ENCODE measurements at places on chromosomes 16 and 17.

GRCh38 chr16:67000384-67001351, 12.3 kb downstream of the CES4A start:
- peak; percentile 79 for ATAC-seq

GRCh38 chr17:65742403-65743307, 181.2 kb upstream of the AXIN2 start:
- ATAC-seq, result no peak

DNA sequence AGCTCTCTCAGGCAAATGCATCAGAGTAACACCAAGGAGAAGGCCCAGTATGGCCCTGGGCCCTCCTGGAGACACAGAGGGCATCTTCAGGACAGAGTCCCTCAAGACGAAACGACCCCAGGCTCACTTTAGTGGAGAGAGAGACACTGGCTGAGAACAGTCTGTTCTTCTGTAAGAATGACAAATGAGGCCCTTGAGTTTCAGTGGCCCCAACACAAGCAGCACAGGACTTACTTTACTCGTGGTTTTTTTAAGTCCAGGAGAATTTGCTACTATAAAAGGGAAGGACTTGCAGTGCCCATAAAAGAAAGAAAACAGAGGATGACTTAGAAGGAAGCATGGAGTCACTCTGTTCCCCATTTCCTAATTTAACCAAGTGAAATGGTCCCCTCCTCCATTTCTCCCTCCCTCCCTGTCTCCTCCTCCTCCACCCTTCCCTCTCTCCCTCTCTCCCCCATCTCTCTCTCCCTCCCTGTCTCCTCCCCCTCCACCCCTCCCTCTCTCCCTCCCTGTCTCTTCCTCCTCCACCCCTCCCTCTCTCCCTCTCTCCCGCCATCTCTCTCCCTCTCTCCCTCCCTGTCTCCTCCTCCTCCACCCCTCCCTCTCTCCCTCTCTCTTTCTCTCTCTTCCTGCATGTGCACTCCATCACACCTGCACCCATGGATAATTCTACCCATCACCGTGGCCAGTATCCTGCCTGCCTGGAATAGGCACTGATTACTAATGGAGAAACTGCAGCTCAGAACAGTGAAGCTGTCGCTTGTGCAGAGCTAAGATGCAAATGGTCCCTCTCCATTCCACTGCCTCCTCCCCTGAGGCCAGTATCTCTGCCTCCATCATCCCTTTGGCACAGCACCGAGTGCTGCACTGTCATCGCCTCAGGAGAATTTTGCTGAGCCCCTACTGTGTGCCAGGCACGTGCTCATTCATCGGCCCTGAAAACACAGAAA, 47.3 kb upstream of the RBFOX3 start:
- no peak for ATAC-seq

- ATAC-seq, result no peak
Observed at GRCh38 chr16:85718682-85719081, 29.9 kb upstream of the GINS2 start.

DNA sequence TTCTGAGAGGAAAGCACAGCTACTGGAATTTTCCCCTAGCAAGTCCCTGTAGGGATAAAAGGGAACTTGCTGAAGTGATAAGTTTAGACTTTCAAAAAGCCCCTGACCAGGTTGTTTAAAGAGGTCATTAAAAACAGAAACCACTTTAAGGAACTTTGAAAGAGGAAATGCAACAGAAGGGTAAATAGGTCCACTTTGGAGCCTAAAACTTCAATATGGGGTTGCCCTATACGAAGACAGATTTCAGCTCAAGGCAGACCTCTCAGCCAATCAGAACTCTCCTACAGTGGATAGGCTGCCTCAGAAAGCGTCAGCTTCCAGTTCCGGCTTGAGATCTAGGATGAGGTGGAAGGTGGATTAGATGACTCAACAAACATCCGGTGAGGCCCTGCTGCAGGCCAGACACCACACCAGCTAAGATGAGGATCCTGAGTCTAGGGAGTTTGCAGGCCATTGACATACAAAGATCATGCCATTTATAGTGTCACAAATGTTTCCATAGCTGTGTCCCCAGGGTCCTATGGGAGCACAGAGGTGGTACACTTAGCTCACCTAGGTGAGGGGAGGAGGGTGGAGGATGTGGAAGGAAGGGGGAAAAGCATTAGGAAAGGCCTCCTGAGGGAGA, 7.9 kb upstream of the MFSD6L start:
- ATAC-seq, result peak; percentile 46

- ATAC-seq, result no peak
Observed at GRCh38 chr17:81250286-81251093, 11.4 kb downstream of the NDUFAF8 start.

- ATAC-seq, result no peak
Observed at GRCh38 chr17:35104844-35105450, 14.7 kb downstream of the RAD51D start.

- ATAC-seq, result no peak
Observed at GRCh38 chr16:89094252-89094879, 714 bp downstream of the ACSF3 start.

GRCh38 chr16:30609002-30609925, 925 bp downstream of the ZNF689 start:
- ATAC-seq, result peak; percentile 61

DNA sequence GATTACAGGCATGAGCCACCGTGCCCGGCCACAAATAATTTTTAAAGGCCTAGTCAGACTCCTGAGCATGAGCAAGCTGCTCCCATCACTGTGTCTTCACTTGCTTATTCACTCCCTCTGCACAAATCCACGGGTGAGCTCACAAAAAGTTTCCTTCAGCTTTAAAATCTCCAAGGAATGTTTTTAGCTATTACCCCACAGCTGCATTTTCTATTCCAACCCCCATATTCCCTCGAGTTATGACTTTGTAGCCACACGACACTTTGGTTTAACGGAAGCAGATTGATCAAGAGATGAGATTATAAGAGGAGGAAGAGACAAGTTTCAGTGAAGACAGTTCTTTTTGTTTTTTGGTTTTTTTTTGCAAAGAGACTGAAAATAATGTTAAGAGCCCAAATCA, 49.1 kb upstream of the SLC25A19 start:
- ATAC-seq, result no peak

GRCh38 chr16:81907681-81908080, 103.6 kb downstream of the SDR42E1 start:
- no peak for ATAC-seq

DNA sequence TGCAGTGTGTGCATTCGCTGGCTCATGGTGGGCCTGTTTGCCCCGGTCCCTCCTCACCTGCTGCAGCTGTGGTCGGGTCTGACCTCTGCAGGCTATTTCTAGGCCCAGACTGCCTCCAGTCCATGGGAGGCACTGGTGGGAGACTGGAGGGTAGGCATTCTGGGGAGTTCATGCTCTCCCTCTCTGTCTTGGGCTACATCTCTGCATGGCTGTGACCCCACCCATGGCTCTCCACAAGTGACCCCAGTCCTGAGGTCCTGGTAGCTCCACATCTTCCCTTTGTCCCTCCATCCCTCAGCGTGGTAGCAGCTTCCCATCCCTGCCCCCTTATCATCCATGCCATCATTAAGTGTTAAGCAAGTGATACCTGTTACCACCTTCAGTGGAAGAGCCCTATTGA, 107.8 kb upstream of the SEC14L1 start:
- ATAC-seq, result no peak

GRCh38 chr16:57325458-57325857, 33.1 kb upstream of the CCL22 start:
- no peak for ATAC-seq

DNA sequence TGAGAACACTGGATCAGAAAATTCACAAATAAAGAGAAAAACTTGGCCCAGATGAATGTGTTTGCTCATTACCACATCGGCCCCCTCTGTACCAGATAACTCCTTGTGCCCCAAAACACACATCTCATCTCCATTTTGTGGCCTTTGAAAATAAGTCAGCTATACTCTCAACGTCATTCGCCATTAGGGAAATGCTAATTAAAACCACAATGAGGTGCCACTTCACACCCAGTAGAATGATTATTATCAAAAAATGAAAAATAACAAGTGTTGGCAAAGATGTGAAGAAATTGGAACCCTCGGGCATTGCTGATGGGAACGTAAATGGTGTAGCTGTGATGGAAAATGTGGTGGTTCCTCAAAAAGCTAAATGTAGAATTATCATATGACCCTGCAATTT, 34.6 kb upstream of the AKTIP start:
- peak; percentile 17 for ATAC-seq

DNA sequence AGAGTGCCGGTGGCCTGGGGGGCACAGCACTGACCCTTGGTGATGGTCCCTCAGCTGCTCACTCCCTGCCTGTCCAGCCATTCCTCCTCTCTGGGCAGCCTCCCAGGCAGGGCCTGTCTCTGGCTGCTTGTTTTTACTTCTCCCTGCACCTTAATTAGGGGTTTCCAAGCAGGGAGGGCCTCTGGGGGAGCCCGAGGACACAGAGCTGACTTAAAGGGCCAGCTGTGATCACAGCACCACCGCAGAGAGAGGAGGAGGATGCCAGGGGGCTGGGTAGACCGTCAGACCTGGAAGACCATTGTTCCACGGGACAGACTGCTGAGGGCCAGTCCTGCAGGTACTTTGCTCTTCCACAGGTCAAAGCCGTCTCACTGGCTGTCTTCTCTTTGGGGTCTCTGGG, 1.2 kb upstream of the DPH1 start:
- ATAC-seq, result no peak

DNA sequence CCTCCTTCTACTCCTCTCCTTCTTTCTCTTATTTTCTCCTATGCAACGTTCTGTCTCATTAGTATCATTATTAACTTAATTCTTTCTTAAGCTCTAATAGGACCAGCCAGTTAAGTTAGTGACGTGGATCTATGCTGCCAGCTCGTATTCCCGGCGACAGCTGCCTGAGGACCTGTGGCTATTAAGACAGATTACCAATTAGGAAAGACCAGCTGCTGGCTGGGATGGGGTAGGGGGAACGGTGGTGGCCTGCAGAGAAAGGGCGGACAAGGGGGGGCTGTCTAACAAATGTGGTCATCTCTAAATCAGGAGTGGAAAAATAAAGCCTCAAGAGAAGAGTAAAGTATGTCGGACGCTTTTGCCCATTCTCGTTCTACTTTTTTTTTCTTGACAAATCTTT, 770 bp upstream of the MYH3 start:
- no peak for ATAC-seq

- no peak for ATAC-seq
Observed at GRCh38 chr17:82957469-82957795, 117.6 kb upstream of the ZNF750 start.

DNA sequence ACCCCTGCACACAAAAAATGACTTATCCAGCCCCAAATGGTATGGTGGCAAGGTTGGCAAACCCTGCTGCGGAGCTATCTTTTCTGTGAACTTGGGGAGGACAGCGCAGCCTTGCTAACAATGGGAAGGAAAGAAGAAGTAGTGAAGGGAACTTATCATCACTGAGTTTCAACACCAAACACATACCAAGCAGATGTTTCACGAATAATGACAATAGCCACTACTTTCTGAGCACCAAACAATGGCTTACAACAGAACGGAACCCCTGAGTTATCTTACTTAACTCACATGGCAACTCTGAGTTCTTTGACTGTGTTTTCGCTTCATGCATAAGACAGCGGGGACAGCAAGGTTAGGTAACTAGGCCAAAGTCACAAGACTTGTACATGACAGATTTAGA, 148.9 kb downstream of the XYLT1 start:
- no peak for ATAC-seq

GRCh38 chr16:82499302-82499701, 127.5 kb upstream of the CDH13 start:
- ATAC-seq, result no peak

DNA sequence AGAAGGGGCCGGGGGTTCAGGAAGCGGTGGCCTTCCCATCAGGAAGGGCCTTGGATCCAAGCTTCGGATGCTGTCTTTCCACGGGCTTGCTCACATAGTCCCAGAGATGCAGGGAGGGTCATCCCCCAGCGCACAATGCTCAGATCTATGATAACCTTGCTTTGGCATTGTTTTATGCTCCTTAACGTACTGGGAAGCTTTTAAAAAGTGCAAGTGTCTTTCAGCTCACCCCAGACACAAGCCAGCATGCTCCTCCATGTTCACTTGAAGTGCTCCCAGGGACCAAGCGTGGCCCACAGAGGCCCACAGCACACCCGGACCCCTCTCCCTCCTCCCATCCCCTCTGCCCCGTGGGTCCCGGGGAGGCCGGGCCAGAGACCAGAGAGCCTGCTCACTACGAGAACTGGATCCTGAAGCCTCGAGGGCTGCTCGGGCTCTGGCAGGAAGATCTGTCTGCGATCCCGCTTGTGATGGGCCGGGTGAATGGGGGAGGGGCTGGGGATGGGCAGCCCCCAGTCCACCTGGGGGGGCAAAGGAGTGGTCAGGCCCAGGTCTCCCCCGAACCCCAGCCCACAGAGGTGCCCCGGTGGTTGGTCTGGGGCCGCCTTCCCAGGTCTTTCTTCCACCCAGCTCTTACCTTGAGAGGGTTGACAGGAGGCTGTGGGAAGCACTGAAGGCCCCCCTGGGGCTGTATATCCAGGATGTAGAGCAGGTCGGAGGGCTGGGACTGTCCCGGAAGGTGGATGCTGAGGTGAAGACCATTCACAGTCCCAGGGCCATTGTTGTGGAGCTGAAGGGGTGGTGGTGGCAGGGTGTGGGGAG, 11.8 kb upstream of the FAM171A2 start:
- ATAC-seq, result no peak

GRCh38 chr16:27232061-27232900, 29.0 kb downstream of the KDM8 start:
- no peak for ATAC-seq

- ATAC-seq, result no peak
Observed at GRCh38 chr16:58503166-58503862, 3.4 kb downstream of the NDRG4 start.

All from activated CD4-positive, CD25-positive, alpha-beta regulatory T cell treated with anti-CD3 and anti-CD28 coated beads, Interleukin-2, amount 50 U/mL, for 24 hours (primary cell).